Amygdala (tissue), 56 donors: ENCODE measurements at places on chromosomes 13 and 19.

GRCh38 chr19:15913384-15913783 lies 15.5 kb upstream of the CYP4F2 start:
- DNase-seq = no peak

- no peak for DNase-seq
These were observed 103.1 kb downstream of the RAP2A start for GRCh38 chr13:97537110-97537509.

DNA sequence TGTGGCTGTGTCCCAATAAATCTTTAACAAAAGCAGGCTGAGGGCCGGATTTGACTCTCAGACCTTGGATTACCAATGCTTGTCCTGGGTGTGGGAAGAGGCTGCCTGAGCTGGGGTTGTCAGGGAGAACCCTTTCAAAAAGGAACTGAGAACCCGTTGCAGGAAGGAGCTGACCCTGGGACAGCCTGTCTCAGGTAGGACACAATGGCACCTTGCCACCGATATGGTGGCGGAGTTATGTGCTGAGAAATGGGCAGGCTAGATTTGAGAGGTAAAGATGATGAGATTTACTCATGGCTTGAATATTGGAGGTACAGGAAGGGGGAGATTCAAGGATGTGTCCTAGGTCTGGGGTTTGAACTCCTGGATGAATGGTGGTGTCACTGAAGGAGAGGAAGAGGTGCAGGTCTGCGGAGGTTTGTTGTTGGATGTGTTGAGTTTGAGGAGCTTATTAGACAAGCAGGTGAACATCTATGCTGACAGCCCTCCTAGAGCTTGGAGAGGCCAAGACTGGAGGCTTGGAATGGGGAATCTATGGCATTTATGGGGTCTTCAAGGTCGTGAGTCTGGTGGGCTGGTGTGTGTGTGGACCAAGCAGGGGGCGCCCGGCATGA lies 7.2 kb downstream of the PLEKHF1 start:
- DNase-seq = no peak

- DNase-seq = no peak
These were observed 89.2 kb downstream of the CACNA1A start for GRCh38 chr19:13417054-13417453.

DNA sequence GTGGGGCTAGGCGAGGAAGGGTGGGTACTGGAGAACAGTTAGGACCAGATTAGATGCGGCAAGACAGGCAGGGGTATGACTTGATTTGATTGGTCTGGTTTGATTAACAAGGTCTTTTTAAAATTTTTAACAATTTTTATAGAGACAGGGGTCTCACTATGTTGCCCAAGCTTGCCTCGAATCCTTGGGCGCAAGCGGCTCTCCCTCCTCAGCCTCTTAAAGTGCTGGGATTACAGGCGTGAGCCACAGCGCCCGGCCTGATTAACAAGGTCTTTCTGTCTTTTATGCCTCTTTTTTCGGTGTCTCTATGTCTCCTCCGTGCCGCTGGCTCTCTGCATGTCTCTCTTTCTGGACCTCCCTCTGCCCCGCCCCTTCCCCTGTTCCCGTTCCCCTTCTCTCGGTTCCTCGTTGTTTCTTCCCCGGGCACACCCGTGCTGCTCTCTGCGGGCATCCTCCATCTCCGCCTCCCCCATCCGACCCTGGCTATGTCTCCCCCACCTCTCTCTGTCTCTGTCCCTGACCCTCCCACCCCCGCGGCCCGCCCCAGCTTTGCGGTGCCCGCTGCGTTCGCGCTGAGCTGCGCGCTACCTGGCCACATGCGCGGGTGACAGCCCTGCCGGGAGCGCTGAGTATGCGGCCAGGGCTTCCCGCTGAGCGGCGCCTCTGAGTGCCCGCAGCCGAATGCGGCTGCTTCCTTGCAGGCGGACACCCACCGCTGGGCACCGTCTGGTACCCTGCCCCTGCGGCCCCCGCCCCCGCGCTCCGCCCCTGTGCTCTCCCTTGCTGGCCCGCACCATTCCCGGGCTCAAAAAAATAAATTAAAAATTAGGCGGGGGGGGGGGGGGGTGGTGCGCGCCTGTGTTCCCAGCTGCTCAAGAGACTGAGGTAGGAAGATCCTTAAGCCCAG lies 8.1 kb upstream of the SDHAF1 start:
- DNase-seq = peak; percentile 48

DNA sequence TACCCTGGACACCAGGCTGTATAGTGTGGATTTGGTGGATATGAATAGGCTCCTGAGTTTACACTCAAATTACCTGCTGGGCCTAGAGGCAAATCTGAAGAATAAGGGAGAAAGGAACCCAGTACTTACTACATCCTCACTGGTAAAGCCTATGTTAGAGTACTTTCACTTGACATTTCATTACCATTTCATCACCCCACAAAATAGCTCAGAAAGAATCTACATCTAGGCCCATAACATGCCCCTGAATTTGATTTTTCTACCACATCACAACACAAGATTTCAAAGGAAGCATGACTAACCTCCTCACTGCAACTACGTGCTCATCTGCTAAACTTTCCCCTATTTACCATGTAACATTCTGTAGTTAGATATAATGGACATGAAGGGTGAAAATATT lies 43.3 kb downstream of the VWA8 start:
- DNase-seq = no peak

DNA sequence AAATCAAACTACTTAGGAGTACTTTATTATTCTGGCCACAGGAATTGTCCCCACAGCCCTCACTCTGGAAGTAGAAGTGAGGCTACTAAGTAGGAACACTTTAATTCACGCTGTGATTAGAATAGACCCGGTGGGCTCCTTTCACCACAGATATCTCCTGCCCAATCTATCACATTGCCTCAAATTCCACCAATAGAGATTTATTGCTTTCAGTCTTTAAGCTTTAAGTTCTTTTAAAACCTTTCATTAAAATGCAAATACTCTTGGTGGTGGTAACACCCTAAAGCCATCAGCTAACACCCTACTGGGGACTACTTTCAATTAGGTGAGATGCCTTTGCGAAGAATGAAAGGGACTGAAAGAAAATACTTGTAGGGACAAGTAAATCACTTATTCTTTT lies 181.9 kb downstream of the DACH1 start:
- no peak for DNase-seq

DNA sequence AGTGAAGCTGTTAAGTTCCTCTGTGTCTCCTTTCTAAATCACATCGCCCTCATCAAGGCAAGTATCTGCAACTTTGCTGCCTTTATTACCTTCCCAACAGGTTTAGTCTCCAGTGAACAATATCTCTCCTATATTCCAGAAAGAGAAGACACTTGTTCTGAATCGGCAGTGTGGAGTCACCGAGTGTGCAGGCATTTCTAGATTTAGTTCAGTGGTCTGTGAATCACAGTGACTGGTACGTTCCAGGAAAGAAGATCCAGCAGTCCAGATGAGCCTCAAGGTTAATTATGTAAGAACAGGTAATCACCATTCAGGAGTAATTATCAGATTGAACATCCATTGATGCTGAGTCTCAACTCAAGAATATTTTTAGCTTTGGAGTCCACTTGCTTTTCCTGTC lies 497.0 kb downstream of the FOXO1 start:
- DNase-seq = no peak

DNA sequence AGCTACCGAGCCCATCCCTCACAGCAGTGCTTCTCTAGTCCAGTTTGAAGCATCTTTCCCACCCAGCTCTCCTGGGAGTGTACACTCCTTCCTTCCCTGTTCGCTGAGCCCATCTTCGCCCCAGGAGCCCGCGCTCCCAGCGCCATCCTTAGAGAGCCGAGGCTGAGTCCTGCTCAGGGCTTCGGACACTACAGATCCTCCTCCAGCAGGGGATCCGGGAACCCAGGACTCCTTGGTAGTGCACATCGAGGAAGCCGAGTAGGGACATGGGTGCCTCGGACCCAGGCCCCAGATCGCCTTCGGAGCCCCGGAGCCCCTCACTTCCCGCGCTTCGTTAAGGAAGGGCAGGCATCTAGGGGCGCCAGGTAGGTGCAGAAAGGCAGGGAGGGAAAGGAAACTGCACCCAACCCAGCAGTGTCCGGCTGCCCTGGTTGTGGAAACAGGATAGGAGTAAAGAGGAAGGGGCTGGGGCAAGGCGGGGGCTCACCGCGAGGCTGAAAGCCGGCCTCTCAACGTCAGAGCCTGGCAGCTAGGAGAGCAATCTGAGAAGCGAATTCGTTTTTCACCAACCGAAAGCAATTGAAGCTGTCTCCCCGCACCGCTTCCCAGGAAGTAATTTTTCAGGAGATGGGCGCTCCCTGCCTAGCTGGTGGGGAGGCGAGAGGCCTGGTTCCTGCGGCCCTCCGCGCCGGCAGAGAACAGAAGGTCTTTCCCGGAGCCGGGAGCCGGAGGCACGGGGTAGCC lies 1.0 kb downstream of the PDX1 start:
- no peak for DNase-seq

DNA sequence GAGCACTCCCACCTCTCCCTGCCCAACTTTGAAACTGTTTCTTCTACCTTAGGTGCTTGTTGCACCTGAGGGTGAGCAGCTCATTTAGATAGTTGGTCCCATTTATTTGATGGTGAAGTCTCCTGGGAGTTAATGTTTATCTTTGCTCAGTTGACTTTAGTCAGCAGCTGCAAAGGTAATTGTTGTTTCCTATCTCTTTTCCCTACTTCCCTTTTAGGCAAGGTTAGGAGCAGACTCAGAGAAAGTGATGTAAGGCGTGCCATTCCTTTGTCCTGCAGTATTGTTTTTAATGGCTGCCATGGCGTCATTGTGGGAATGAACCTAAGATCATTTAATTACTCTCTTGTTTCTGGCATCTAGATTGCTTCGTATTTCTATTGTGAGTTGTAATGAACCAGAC lies 11.6 kb downstream of the AKAP11 start:
- no peak for DNase-seq

GRCh38 chr19:58003174-58003828 lies 681 bp upstream of the ZNF606 start:
- DNase-seq = no peak

DNA sequence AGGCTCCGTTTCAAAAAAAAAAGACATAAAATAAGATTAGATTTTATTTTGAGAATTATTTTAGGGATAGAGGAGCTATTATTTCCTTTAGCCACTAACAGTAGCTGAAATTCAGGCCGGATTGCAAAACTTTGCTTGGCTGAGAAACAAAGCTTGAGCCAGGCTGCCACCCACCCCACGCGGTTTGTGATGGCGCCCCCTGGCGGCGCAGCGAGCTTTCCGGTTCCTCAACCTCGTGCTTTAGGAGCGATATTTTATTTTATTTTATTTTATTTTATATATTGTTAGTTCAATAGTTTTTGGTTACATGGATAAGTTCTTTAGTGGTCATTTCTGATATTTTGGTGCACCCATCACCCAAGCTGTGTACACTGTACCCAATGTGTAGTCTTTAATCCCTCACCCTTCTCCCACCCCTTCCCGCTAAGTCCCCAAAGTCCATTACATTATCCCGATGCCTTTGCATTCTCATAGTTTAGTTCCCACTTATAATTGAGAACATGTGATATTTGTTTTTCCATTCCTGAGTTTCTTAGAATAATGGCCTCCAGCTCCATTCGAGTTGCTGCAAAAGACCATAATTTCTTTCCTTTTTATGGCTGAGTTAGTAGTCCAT lies 19.8 kb upstream of the CEACAM4 start:
- DNase-seq = no peak

DNA sequence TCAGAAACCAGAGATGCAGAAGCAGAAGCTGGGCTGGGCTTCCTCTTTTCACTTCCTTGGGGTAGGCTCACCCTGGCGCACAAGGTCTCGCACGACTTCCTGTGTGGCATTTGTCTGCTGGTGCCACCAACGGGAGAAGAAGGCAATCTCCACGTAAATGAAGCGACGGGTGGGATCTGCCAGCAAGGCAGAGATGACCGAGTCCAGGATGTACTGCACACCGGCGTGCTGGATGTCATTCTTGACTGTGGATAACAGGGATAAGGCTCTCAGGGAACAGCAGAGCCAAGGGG lies 1.3 kb downstream of the MAN2B1 start:
- DNase-seq = no peak

DNA sequence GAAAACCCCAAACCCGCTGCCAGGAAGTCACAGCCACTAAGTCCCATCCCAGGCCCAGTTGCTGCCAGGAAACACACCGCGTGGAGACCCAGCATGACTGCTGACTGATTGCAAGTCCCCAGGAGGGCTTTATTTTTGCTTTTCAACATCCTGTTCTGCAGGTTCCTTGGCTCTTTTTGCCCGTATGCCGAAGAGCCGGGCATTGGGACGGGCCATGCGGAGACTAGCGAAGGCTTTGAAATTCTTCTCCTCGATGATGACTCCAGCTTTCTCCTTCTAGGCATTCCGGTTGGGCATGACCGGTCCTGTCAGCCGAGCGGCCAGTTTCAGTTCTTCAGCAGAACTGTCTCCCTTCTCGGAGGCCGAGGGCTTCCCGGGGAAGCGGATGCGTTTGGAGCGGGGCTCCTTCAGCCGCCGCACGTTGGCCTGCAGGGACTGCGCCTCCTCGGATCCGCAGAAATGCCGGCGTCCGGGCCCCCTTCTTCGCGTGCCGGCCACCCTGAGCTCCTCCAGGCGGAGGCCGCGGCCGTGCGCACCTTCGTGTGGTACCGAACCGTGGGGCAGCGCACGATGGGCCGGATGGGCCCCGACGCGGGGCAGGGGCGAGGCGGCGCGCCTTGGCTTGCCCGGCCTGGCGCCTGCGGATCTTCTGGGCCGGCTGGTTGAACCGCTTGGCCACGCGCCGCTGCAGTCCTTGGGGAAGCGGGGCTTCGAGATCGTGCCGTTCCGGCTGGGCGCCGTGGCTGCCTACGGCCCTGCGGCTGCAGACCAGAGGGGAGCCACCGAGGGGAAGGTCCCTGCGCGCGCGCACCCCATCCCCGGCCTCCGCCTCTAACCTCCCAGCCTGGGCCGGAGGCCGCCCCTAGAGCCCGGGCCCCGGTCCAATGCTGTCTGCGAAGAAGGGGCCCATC lies 15.2 kb downstream of the ZSCAN5C start:
- no peak for DNase-seq

DNA sequence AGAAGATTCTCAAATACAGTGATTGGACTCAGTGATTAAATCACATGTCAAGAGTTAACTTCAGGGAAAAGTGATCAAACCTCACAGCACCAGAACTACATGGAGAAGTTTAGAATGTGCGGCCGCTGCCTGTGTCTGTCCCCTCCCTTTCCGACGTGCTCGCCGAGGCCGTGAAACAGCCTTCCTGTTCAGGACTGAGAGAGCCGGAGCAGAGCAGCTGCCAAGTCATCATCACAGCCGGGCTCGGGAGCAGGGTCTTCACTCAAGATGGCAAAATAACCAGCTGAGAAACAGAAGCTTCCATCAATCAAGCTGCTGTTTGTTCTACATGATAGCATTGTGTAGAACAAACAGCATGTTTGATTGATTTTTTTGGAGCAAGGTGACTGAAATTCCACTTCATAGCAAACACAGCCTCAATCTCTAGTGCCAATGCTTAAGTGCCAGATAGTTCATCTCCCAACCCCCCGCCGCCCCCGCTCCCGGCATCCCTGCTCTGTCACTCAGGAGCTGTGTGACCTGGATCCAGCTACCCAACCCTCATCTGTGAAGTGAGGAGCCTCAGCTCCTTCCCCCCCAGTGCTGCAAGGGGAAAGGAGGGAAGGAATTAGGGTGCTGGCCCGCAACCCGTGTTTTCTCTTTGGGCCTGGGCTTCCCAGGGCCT lies 70.6 kb downstream of the HSPH1 start:
- DNase-seq = no peak

GRCh38 chr13:73421310-73421912 lies 362.6 kb downstream of the KLF5 start:
- DNase-seq = no peak

GRCh38 chr19:28494461-28494860 lies 718.5 kb downstream of the UQCRFS1 start:
- no peak for DNase-seq

- DNase-seq = no peak
These were observed 27.1 kb downstream of the TMEM38A start for GRCh38 chr19:16688084-16688483.

- DNase-seq = no peak
These were observed at the start of gene ATXN8OS for GRCh38 chr13:70107498-70108281. TSS of gene ATXN8OS (plus strand) at chr13:70107826.
